ENCODE measurements at places on chromosomes 7 and 10. TPM values are rescaled to one million over a fixed set of nuclear protein-coding genes. Genes with fewer than 3 reads are reported as not detected.

GRCh38 chr10:122142641-122143237, 128.4 kb upstream of the BTBD16 start:
- DNase-seq: no peak

DNA sequence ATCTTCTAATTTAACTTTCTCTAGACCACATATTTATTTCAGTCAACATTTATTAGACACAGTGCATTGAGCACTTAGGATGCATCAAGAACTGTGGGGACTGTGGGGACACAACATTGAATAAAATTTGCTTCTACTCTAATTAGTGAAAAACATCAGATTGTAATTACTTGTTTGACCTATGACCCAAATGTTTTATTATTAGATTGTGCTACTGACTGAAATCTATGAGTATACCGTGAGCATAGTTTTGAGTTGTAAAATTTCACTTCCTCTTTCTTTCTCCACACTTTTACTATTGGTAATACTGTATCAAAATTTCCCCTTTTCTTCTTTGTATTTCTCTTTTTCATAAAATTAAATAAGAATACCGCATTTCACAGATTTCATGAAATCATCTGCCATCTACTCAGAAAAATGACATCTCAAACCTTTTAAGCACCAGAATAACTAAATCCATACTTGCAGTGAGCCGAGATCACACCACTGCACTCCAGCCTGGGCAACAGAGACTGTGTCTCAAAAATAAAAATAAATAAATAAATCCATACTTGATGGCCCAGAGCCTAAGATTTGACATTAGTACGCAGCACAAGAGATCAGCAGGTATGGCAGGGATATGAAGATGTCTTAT, 25.4 kb upstream of the INPP5F start:
- DNase-seq: no peak

DNA sequence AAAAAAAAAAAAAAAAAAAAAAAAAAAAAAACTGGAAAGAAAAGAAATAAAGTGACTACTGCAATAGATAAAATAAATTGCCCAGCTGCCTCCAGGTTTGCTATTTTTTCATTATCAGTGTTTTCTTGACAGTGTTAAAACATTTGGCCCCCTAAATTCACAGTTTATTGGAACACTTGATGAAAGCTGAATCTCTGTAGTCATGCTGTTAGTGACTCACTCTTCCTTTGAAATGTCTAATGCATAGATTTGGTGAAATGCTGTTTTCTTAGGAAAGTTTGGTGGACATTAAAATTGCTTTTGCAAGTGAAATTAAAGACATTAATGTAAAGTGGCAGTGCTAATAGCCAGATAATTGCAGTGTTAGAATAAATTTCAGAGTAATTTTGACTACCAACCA, 785.2 kb downstream of the NRG3 start:
- no peak for DNase-seq

DNA sequence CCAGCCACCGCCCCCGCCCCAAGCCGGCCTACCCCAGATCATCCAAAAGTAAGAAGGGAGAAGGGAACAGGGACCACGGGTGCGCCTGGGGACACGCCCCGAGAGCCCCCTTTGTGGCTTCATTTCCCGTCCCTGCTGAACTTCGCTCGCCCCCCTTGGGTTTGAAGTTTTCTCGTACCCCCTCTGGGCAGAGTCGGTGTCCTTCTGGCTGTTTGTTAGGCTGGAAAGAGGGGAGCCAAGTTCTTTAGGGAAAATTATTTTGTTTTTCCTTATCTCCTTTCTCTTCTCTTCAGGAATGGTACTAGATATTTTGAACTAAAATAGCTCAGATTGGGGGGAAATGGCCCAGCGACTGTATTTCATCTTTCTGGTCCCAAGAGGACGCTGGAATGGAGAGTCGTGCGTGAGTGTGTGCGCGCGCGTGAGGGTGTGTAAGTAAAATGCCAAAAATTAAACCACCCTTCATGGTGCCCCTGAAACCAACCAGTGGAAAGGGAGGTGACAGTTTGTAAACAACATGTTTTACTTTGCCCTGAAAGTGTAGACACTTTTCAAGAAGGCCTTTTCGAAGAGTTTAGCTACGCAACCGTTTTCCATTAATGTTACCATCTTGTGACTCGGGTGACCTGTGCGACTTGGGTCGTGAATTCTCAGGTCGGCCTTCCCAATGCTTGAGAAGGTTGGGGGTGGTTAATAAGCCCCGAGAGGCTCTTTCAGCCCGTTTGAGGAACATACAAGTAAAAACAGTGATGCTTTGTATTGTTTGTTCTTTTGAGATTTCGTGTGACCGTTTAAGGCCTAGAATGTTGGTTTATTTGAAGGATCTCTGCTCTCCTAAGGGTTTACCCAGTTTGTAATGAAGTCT, 694 bp downstream of the RBM20 start:
- DNase-seq: no peak

The STRIP2 gene
- total RNA-seq: 7.5 TPM

The PPP1R3A gene
- not detected for total RNA-seq

Data from SJSA1 (cell line).